ENCODE measurements at places on chromosomes 6 and 20.

- peak; percentile 30 for DNase-seq
Measured at GRCh38 chr6:64330694-64331307, 695.2 kb downstream of the PHF3 start.

DNA sequence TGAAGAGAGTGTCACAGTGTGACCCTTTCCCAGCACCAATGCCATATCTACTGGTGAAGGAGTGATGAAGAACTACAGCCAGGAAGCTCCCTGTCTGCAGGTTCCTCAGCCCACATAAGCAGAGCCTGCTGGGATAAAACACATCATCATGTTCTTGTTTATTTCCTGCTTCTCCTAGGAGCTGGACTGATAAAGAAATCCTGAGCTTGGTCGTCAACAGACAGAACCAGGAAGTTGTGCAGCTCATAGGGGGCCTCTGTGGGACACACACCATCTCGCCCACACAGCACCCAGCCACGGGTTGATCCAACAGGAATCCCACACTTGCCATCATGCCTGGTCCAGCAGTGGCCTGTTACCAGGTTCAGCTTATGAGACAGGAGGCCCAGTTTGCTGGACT lies 2.8 kb upstream of the CSTL1 start:
- no peak for DNase-seq

GRCh38 chr6:121597654-121598053 lies 162.2 kb downstream of the GJA1 start:
- DNase-seq = no peak

DNA sequence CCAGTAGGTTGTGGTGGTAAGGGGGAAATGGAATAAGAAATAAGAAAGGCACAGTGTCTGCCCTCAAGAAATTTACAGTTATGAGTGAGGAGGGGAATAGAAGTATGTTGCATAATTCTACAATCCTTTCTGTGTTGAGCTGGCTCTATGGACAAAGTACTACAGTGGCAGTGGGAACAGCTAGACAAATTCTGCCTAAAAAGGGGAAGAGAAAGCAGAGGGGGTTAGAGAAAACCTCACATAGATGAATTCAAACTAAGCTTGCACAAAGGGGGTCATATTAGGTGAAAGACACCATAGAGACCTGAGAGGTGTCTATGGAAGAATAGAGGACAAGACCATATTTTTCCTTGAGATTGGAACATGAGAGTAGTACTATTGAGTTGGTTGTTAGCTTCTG lies 146.9 kb upstream of the VGLL2 start:
- no peak for DNase-seq

DNA sequence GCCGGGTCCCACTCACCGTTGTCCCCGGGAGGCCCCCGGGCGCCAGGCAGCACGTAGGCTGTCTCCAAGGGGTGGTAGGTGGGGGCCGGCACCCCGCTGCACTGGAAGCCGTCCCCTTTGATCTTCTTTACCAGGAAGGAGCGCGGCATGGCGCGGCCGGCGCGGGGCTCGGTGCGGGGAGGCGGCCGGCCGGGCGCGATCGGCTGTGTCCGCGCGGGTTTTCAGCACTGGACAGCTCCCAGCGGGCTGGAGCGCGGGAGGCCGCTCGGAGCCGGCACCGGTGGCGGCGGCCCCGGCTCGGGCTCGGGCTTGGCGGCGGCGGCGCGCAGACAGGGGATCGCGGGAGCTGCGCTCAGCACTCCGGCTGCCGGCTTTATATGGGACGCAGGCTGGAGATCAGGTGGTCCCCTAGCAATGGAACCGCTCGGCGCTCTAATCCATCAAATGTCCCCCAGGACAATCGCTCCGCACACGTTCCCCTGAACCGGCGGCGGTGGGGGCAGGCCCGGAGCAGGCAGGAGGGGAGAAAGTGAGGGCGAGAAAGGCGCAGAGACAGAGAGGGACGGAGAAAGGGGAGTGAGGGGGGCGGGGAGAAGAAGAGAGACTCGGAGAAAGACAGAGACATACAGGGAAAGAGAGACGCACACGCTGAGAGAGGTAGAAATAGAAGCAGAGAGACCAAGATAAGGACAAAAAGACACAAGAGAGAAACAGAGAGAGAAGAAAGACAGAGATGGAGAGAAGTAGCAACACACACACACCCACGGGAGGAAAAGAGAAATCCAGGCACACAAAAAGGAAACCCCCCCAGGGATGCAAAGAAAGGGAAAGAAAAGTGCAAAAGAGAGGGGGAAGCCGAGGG lies at the start of gene SCRT2:
Gene SCRT2, minus strand, starts transcription at position 350 of the 862 bp plus-strand sequence. Its CDS starts 201 bp downstream, at position 149.
- peak; percentile 90 for DNase-seq

GRCh38 chr20:46056970-46057855 lies 28.2 kb downstream of the SLC12A5 start:
- no peak for DNase-seq

DNA sequence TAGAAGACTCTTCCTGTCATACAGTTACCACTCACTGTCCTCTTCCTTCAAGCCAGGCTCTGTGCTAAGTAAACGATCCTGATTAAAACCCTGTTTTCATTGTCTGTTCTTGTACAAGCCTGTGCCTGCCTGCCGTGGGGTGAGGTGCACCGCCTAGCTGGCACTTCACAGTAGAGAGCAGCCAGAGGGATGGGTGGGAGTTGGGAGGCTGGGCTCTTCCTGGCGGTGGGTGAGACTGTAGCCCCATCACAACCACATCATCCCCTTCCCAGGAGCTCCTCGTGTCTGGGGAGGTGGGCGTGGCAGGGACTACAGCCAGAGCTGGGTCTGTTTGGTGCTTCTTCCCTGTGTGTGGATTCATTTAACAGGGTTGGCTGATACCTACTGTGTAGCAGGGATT lies 382.0 kb downstream of the TAF4 start:
- DNase-seq = peak; percentile 5

- no peak for DNase-seq
Measured at GRCh38 chr6:149320796-149321195, 3.3 kb downstream of the TAB2 start.
